Activated naive CD8-positive, alpha-beta T cell treated with anti-CD3 and anti-CD28 coated beads, Interleukin-2, amount 10 ng/mL, durations not matched to agents 7 days and 5 days (primary cell): ENCODE measurements at places on chromosomes 2 and 18. TPM values are rescaled to one million over a fixed set of nuclear protein-coding genes. Genes with fewer than 3 reads are reported as not detected.

DNA sequence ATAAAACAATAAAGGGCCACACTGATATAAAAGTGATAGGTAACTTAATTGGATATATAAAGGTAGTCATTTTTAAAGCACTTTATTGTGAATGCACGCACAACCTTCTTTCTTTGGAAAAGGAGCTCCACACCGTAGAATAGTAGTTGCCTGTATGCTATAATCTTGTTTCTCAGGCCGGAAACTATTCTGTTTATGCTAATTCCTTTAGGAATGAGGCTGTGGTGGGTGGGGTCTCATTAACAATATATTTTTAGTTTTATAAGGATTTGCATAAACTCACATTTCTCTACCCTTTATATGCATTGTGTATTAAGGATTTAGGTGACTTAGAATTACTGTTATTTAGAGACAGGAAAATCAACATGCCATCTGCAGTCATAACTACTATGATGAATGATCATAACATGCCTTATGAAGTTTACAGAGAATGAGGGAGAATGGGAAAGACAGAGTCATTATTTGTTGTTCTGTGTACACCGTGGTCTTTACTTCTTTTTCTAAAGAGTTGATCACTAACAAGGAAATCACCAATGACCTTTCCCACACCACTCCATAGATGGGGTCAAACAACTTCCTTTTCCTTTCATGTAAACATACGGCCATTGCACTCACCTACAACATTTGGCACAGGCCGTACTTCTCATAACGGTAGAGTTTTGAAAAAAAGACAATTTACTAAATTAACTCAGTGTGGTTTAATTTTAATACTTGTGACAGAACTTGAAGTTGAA is 84.5 kb downstream of the PIEZO2 start:
- no peak for DNase-seq

DNA sequence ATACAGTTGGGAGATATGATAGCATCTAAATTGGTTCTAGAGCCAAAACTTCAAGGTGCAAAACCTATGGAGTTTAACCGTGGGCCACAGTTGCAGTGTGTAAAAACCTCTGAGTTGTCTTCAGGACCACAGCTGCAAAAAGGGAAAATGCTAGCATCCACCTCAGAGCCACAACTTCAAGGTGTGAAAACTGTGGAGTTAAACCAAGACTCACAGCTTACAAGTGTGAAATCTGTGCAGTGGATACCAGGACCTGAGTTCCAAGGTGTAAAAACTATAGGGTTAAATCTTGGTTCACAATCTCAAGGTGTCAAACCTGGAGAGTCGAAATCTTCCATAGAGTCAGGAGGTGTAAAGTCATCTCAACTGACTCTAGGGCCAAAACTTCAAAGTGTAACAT is 10.4 kb upstream of the ZNF512 start:
- DNase-seq: no peak

DNA sequence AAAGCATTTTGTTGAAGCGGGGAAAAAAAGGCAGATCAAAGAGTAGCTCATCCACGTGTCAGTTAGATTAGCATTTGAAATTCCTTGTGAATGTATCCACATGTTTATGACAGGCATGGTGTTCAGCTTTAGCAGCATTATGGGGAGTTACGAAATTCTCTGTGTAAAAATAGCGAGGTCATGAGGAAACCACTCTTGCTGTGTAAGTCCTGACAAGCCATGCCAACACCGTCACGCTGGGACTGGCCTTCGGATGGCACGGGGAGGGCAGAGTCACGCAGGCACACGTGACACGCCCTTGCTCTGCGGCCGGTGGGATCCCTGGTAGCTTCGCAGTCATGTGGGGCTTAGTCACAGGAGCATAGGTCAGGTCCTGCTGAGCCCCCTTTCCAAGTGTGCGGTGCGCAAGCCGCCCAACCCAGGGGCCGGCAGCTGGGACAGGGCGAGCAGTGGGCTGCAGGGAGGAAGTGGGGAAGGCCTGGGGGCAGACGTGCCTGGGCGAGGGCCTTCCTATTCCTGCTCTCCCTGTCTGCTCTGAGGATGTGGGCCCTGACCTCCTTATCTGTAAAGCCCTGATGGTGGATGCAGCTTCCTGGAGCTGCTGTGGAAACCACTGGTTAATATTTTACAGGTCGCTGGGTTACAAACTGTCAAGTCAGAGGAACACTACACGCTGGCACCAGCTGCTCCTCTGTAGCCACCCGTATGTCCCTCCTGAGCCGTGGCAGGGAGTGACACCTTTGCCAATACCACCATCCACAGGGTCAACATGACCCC is 18.0 kb downstream of the MBP start:
- DNase-seq: no peak

The RALB gene
- total RNA-seq: 45.7 TPM
